ENCODE measurements at places on chromosomes 6 and 20.

DNA sequence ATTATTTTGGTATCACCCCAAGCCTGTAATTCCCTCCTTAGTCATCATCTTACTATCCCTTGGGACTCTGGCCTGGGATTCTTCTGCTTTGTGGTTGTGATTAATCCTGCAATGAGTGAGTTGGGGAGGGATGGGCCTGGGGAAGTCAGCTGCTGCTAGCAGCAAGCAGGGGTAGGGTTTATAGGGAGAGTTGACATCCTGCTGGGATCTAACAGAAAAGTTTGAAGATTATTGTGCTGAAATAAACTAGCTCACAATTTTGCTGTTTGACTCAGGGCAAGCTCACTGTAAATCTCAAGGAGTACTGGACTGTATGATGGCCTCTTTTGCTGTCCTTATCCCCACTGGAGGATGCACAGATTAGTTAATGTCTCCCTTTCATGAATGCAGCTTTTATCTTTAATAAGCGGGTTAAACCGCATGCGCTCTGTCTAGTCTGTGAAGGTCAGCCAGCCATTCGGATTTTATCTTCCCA lies 83.4 kb downstream of the JARID2 start:
- peak; percentile 96 for DNase-seq

DNA sequence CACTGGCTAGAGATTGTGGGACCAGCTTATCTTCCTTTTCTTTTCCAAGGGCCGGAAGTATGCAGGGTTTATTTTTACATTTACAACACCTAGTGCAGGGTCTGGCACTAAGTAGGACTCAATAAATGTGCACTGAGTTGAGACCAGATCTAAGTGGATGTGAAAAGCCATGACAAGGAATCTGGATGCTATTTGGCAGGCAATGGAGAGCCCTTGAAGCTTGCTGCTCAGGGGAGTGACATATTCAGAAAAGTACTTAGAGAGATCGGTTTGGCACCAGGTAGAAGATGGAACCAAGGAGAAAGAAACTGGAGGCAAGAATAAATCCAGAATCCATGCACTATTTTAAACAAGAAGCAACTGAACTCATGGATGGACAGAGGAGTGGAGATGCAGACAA lies 815.8 kb downstream of the MAFB start:
- DNase-seq: no peak

GRCh38 chr20:10476319-10476724 lies 41.2 kb downstream of the SLX4IP start:
- DNase-seq: no peak

GRCh38 chr6:111105578-111105977 lies 18.3 kb downstream of the SLC16A10 start:
- DNase-seq: no peak

DNA sequence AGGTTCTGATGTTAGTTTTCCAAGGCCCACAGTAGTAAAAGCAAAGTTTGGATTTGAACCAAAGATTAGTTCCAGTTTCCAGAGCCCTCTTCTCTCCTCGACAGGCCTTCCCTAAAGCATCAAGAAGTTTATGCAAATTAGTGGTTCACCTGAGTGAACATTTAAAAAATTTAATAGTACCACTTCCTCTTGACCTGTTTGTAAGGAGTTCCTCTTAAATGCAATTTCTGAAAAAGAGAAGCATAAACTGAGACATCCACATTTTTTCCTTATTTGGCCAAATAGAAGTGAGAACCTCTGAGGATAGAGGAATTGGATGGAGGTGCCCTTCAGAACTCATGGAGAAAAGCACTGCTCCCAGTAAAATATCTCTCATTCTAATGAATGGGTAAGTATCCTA lies 1.2 kb upstream of the DSE start:
- DNase-seq: no peak

DNA sequence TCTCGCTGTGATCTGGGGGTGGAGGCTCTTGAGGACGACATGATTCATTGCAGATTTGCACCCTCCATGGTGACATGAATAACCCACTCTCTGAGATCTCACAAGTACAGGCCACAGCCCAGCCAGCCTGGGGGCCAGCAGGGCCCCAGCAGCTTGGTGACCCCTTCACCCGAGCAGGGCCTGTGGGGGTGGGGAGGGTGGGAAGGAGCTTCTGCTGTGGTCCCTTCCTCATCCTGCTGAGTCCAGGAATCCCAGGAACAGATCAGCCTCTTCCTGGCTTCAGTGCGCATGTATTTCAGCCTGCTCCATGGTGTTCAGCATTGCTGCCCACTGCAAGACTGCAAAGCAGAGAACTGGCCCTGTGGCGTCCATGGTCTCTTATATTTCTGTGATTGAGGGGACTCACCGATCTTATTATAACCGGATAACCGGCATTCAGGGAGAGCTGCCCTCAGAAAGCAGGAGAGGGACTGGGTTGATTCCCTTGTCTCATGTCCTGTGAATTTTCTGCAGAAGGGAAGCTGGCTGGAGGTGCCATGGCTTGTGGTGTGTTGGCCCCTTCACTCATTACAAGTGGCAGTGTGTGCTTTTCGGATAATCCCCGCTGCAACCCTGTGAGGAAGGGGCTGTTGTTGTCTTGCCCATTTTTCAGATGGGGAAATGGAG lies 118.8 kb upstream of the FRMD1 start:
- no peak for DNase-seq

DNA sequence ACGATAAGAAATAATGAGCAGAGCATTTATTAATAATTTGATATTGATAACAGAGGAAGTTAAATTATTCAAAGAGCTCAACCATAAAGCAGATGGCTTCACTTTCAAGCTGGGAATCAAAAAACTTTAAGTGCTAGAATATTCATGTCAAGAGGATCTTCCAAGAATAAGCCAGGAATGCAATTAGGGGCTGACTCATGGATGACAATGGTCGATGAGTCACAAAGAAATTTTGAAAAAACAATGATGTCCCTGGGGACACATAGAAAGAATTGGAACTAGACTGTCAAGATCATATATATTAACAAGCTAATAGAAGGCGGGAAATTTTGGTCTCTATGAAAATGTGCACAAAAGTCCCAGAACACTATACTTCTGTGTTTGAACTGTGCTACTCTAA lies 304.1 kb downstream of the LAMA2 start:
- DNase-seq: peak; percentile 69

GRCh38 chr6:69735027-69735426 lies 61.8 kb downstream of the LMBRD1 start:
- no peak for DNase-seq

GRCh38 chr20:32079655-32080109 lies 27.6 kb downstream of the HCK start:
- no peak for DNase-seq

- no peak for DNase-seq
Observed at GRCh38 chr6:12653486-12653885, 63.1 kb upstream of the PHACTR1 start.

DNA sequence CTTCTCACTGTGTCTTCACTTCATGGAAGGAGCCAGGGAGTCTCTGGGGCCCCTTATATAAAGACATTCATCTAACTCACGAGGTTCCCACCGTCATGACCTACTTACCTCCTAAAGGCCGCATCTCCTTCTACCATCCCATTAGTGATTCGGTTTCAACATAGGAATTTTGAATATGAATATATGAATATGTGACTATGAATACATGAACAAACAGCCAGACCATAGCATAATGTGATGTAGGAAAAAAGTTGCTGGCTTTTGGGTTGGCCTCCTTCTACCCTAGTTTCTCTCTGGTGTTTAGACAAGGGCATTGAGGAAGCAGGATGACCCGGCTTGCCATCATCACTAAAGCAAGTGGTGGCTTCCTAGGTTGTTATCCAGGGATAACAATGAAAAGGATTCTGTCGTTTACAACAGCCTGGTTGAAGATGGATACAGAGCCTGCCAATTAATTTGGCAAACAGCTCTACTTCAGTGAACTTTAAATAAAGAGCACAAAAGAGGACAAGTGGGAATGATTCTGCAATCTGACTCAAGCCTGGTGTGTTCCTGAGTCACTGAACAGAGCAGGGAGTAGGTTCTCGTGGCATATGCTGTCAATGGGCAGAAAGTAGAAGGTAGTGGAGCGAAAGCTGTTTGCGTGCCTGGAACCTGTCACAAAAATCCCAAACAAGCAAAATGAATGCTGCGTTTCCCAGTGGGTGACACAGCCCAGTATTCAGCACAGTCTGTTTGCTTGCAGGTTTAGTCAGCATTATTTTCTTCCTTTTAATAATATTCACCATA lies 44.0 kb upstream of the DOK5 start:
- no peak for DNase-seq

DNA sequence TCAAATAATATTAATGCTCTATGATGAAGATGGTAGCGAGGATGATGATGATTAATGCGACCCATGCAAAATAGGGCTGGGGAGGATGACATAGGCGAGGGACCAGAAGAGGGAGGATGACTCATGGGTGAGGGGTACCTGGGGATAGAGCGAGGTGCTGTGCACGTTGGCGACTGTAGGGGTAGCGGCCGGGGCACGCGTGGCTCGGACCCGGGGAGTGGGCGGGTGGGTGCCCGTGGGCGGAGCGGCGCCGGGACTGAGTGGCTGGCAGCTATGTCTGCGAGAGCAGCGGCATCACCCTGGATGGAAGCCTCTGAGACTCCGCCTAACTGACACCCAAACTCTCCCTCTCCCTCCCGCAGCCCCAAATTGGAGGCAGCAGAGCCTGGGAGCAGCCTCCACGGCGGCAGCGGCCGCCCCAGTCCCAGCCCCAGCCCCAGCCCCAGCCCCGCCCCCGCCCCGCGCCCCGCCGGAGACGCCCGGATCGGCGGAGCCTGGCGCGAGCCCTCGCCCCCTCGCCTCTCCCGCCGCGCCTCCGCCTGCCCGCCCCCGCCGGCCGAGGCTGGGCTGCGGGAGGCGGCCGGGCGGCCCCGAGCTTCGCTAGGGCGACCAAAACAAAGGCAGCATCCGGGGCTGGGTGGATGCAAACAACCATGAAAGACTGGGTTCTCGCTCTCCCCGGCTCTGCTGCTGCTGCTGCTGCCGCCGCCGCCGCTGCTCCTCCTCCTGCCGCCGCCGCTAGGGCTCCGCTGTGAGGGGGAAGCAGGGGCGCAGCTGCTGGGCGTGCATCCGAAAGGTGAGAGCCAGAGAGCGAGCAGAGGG lies at the start of gene RIMS1:
Gene RIMS1, plus strand, starts transcription at position 367 of the 822 bp plus-strand sequence. CDS start 474 bp downstream, outside the sequence.
- no peak for DNase-seq

- DNase-seq: no peak
Observed at GRCh38 chr6:156449569-156449968, 327.6 kb upstream of the ARID1B start.

DNA sequence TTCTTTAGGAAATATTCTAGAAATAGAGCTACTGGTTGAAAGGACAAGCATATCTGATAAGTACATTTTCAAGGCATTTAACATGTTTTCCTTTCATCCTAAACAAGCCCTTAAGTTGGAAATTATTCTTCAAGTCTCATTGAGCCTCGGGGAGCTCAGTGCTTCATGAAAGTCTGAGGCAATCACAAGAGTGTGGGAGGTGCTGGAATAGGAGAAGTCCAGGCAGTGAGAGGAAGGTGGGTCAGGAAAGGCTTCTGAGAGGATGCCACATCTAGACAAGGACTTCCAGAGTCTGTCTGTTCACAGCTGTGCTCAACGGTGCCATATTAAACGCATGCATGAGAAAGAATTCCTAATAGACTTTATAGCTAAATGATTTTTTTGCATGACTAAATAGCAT lies 69.8 kb downstream of the CD83 start:
- DNase-seq: no peak

DNA sequence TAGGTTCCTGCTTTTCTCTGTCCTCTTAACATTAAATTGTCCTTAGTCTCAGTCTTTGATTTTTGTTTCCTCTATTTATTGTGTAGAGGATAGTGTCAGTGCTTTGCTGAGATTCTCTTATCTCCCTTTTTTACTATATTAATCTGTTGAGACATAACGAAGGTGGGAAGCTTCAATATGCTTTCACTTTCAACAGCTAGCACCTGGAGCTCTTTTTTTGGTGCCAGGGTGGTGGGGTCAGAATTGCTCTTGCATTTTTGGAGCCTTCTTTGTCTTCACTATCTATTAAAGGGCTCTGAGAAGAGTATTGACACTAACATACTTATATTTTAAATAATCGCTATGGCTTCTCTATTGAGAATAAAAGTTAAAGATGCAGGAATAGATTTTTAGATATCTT lies 97.1 kb upstream of the EPHA7 start:
- DNase-seq: no peak

DNA sequence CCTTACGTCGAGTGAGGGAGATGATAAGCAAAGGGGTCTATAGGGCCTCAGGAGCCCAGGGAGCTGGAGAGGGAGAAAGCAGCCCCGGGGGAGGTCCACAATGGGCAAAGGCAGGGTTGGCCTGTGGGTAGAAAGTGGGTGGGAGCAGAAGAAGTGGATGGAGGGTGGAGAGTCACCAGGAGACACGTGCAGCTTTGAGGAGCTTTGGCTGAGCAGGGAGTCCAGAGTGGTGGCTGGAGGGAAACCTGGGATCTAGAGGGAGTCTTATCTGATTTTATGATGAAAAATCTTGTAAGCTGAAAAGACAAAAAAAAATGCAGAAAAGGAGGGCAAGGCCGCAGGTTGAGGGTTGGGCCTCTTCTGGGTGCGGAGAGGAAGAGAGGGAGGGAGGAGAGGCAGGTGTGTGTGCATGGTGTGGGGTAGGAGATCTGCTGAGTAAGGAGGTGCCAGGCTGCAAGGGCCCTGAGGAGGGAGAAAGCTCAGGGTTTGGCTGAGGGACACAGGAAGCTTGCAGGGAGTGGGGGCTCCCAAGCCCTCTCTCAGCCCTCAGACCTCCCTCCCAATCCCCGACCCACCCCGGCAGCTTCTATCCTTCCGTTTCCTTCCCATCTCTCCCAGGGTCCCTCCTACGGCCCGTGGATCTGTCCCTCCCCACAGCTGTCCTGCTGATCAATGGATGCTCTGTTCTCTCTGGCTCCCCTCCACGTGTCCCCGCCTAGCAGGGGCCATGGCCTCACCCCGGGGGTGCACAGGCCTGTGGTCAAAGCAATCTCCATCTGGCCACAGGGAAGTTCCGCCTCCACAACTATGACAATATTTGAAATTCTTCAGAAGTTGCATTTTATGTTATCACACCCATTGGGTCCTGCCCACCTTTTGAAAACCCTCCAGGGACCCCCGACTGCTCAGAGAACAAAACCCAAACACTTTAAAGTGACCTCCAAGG lies 17.1 kb upstream of the BPI start:
- DNase-seq: no peak

DNA sequence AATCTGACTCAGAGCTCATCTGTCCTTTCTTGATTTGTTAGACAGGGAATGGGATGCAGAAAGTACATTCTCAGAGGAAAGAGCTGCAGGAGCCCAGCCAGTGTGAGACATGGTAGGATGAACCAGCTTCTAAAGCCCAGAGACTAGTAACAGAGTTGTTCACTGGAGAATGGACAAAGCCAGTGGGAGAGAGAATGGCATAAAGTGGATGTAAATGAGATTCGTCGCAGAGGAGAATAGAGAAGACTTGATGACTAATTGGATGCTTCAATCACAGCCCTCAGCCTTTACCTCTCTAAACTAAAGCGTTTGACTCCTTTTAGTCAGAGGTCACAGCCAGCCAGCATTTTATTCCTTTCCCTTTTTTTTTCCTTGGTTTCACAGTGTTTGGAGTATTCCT lies 25.5 kb upstream of the L3MBTL3 start:
- DNase-seq: no peak

DNA sequence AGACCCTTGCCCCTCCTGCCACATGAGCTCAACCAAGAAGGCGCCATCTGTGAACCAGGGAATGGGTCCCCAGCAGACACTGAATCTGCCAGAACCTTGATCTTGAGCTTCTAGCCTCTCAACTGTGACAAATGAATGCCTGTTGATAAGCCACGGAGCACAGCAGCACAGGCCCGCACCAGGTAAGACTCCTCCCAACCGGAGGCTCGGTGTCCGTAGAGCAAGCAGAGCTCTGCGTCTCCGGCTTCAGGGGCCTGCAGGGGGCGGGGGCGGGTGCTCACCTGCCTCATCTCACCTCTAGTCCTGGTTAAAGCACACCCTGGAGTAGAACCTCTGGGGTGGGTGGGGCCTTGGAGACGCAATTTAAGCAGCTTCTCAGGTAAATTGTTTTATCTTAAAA lies 122.7 kb downstream of the SMOC2 start:
- DNase-seq: no peak
